Uterus (tissue), 4 donors: ENCODE measurements at places on chromosomes 2 and 18. TPM values are rescaled to one million over a fixed set of nuclear protein-coding genes. Genes with fewer than 3 reads are reported as not detected.

Gene PSTPIP2
- total RNA-seq = 0.59 TPM

DNA sequence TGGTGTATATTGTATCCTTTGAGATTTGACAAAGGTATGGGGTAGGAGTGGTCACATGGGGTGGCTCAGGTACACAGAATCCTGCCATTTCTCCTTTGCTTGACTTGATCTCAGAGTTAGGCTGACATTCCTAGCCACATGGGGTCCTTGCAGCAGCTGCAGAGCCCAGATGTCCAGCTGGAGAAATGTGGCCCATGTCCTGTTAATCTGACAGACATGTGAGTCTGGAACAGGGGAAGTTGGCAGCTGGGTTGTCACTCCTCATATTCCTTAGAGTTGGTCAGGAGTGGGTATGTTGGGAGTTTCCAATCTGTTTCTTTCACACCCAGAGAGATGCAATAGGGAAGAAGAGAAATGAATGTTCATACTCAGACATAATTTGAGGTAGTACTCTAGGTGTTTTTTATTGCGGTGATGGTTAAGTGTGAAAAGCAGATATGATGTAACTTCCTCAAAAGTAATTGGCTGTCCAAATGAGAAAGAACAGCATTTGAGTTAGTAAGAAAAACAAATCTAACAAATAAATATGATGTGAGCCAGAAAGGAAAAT is 402.6 kb upstream of the MEIS1 start:
- no peaks in the 10 kb centered on the region for H3K36me3 ChIP-seq
- no peak for DNase-seq
- no peaks in the 10 kb centered on the region for H3K4me1 ChIP-seq
- H3K4me3 ChIP-seq = no peak overlapping the region
- H3K27ac ChIP-seq = no peak overlapping the region

GRCh38 chr2:156892467-156893281 is 364.8 kb upstream of the GALNT5 start:
- H3K4me1 ChIP-seq = no peaks in the 10 kb centered on the region
- H3K27me3 ChIP-seq = no peaks in the 10 kb centered on the region
- H3K4me3 ChIP-seq = no peak overlapping the region
- DNase-seq = no peak

DNA sequence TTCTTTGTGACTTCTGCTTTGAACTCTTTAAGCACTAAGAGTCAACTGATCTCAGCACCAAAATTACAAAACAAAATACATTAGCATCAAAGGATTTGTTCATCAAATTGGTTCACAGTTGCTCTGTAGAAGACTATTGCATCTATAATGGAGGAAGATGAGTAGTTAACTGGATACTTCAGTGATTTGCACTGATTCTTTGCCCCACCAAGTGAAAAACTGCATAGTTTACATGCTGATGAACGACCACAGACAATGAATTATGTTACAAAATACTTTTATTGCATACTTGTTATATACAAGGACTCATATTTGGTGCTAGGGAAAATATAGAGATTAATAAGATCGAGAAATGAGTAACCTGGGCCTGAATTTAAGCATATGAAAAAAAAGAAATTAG is 107.2 kb downstream of the SCG2 start:
- no peaks in the 10 kb centered on the region for H3K36me3 ChIP-seq
- H3K4me3 ChIP-seq = no peak overlapping the region
- no peak for DNase-seq
- no peaks in the 10 kb centered on the region for H3K4me1 ChIP-seq

- no peaks in the 10 kb centered on the region for H3K27me3 ChIP-seq
- H3K4me3 ChIP-seq = no peak overlapping the region
- H3K4me1 ChIP-seq = peaks cover 8% of the 10 kb centered on the region
- no peak for DNase-seq
- no peak overlapping the region for H3K27ac ChIP-seq
Observed at GRCh38 chr2:86021396-86022378, 84.0 kb downstream of the POLR1A start.

Gene NLRC4
- 1.5 TPM for total RNA-seq

DNA sequence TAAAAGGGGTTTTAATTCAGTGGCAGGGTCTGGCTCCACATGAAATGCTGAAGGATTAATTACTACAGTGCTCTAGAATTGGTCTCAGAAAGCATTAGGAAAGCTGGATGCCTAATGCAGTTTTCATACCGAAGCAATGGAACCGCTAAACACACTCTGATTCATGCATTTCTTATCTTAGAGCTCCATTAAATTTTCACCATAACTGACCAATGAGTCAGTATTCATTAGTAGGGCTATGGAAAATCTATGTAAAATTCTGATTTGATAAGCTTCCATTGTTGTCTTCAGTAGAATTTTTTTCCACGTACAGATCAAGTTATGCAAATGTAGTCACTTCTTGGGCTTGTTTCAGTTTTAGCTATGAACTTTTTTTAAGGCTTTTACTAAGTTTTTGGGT is 359.9 kb downstream of the ARHGAP15 start:
- DNase-seq = no peak
- no peak overlapping the region for H3K4me3 ChIP-seq
- no peaks in the 10 kb centered on the region for H3K27me3 ChIP-seq
- H3K4me1 ChIP-seq = no peaks in the 10 kb centered on the region
- H3K27ac ChIP-seq = no peak overlapping the region
- H3K36me3 ChIP-seq = no peaks in the 10 kb centered on the region

- H3K27me3 ChIP-seq = no peaks in the 10 kb centered on the region
- H3K36me3 ChIP-seq = no peaks in the 10 kb centered on the region
- H3K4me1 ChIP-seq = no peaks in the 10 kb centered on the region
- DNase-seq = no peak
Observed at GRCh38 chr2:68720665-68721064, 13.9 kb upstream of the ARHGAP25 start.

GRCh38 chr2:189168856-189169499 is 10.6 kb downstream of the COL5A2 start:
- H3K36me3 ChIP-seq = no peaks in the 10 kb centered on the region
- DNase-seq = no peak
- no peak overlapping the region for H3K4me3 ChIP-seq
- H3K27ac ChIP-seq = no peak overlapping the region

- DNase-seq = no peak
- H3K27me3 ChIP-seq = no peaks in the 10 kb centered on the region
- no peaks in the 10 kb centered on the region for H3K4me1 ChIP-seq
Observed at GRCh38 chr2:84716564-84716963, 164.3 kb downstream of the TRABD2A start.

- no peaks in the 10 kb centered on the region for H3K36me3 ChIP-seq
- H3K4me1 ChIP-seq = no peaks in the 10 kb centered on the region
- H3K4me3 ChIP-seq = no peak overlapping the region
- H3K27me3 ChIP-seq = no peaks in the 10 kb centered on the region
Observed at GRCh38 chr18:68299906-68300305, 415.0 kb downstream of the TMX3 start.
